Tibial nerve (tissue), 4 donors: ENCODE measurements at places on chromosomes 13 and 19.
A peak's percentile ranks its signal among the peaks of the same experiment; 100 is the strongest.

- DNase-seq: no peak
Measured at GRCh38 chr19:35928507-35928906, 7.7 kb upstream of the LRFN3 start.

- DNase-seq: no peak
Measured at GRCh38 chr19:18309525-18310064, 13.3 kb downstream of the LSM4 start.

DNA sequence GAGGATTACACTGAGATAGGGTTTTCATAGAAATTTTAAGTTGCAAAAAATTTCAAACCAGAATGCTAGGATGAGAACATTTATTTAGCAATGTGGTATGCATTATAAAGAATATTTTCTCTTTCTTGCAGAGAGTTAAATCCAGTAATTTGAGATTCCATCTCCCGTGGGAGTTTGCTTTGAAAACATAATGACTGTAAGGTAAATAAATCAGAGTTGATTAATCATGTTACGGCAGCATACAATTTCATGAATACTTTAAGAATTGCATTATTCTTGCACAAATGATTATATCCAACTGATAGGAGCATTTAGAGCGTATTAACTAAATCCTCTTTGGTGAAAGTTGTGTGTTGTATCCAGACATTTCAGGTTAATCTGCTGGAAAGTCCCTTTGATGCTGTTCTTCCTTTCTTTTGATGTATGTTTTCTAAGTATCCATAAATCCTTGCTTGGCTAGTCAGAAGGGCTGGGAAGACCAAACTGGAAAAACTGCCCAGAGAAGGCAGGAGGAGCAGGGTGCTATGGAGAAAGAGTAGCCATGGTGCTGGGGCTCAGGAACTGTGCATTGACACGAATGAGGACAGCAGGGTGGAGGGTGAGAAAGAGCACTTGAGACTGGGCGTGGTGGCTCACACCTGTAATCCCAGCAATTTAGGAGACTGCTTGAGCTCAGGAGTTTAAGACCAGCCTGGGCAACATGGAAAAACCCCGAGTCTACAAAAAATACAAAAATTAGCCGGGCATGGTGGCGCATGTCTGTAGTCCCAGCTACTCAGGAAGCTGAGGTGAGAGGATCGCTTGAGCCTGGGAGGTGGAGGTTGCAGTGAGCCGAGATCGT, 4.8 kb upstream of the GJA3 start:
- no peak for DNase-seq

DNA sequence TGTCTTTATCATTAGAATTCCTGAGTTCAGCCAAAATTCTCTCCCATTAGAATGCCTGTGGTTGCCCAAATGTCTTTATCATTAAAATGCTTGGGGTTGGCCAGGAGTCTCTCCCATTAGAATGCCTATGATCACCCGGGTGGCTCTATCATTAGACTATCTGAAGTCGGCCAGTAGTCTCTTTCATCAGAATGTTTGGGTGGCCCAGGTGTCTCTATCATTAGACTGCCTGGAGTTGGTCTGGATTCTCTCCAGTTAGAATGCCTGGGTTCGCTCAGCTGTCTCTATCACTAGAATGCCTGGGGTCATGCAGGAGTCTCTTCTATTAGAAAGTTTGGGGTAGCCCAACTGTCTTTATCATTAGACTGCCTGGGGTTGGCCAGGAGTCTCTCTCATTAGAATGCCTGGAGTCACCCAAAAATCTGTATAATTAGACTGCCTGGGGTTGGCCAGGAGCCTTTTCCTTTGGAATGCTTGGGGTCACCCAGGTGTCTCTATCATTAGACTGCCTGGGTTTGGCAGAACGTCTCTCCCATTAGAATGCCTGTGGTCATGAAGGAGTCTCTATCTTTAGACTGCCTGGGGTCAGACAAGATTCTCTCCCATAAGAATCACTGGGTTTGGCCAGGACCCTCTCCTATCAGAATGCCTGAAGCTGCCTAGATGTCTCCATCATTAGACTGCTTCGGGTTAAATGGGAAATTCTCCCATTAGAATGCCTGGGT, 1478.3 kb downstream of the UQCRFS1 start:
- DNase-seq: no peak

- DNase-seq: no peak
Measured at GRCh38 chr19:435707-436412, 25.0 kb downstream of the SHC2 start.

DNA sequence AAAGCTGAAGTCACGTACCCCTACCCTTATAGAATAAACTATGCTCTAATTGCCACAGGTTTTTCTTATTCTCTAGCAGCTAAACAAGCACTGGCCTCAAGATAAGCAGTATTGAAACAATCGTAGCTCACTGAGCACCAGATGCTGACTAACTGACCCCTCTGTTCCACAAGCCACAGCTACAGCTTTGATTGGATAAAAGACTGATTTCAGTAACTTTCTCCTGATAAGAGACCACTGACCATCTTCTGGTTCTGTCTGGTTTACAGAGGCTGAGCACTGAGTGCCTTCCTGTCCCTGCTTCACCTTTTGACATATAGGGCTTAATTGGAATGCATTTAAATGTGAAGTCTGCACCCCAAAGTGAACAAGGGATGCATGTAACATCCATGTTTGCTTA, 8.4 kb upstream of the RAP2A start:
- DNase-seq: no peak

DNA sequence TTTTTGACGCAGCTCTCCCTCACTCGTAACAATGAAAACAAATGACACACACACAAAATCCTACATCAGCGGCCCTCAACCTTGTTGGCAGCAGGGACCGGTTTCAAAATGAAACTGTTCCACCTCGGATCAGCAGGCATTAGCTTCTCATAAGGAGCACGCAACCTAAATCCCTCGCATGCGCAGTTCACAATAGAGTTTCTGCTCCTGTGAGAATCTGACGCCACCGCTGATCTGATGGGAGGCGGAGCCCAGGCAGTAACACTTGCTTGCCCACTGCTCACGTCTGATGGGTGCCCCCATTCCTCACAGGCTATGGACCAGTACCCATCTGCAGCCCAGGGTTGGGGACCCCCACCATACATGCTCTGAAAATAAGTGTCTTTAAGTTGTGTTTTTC, 43.4 kb downstream of the DHRS12 start:
- peak; percentile 29 for DNase-seq

DNA sequence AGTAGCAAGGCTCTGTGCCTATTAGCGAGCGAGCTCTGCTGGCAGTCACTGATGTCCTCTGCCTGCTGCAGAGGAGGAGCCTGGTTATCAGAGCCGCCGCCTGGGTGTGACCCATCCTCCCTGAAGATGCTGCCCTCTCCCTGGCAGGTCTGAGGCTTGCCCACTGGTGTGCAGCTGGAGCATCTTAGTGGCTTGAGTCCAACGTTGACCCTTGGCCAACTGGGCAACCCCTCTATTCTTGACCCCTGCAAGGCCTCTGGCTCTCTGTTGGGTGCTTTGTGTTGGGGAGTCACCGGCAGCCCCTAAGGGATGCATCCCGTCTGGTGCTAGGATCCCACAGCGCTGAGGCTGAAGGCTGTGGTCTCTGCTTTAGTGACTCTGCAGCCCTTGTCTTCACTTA, 277.9 kb upstream of the SOX1 start:
- no peak for DNase-seq

- no peak for DNase-seq
Measured at GRCh38 chr13:113929628-113930615, 44.0 kb downstream of the C13orf46 start.

DNA sequence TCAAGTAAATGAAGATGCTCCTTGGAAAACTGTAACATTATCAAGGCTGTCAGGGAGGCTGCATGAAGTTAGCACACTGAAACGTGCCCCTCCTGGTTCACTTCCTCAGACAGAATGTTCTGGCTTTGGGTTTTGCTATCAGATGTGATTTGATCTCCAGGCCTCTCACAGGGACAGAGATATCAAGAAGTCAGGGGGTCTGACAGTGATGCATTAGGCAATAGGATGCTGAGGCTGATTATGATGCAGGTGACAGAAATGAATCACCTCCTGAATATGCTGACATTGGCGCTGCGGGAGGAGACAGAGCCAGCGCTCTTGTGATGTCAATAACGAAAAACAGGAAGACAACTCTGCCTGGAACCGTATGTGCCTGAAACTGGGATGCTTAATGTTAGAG, 278.5 kb downstream of the DCT start:
- no peak for DNase-seq

GRCh38 chr19:566844-567243, 5.6 kb upstream of the BSG start:
- DNase-seq: no peak
